ENCODE measurements at places on chromosomes 11 and 22. TPM values are rescaled to one million over a fixed set of nuclear protein-coding genes. Genes with fewer than 3 reads are reported as not detected.

The CEND1 gene
- total RNA-seq = not detected

The ACR gene
- total RNA-seq = 0.62 TPM

The AHNAK gene
- 27.2 TPM for total RNA-seq

The ST14 gene
- total RNA-seq = 94.9 TPM

The WNT11 gene
- total RNA-seq = 1.5 TPM

The SPTBN2 gene
- 55.0 TPM for total RNA-seq

The SAA1 gene
- not detected for total RNA-seq

The MMP7 gene
- total RNA-seq = not detected

The TRPC6 gene
- total RNA-seq = 0.05 TPM

The FXYD2 gene
- total RNA-seq = 7.7 TPM

The KDM4D gene
- total RNA-seq = 1.2 TPM

The EXPH5 gene
- total RNA-seq = 35.0 TPM

The KRTAP5-1 gene
- total RNA-seq = not detected

The NCAPH2 gene
- total RNA-seq = 66.5 TPM

The LINC01488 gene
- total RNA-seq = 1.4 TPM

The PNPLA3 gene
- total RNA-seq = 11.4 TPM

The STK33 gene
- 22.6 TPM for total RNA-seq

The FGF4 gene
- total RNA-seq = not detected

The OR6T1 gene
- not detected for total RNA-seq

The SLC22A9 gene
- total RNA-seq = not detected

The RBM7 gene
- 46.8 TPM for total RNA-seq

The BAIAP2L2 gene
- total RNA-seq = 7.0 TPM

The TESMIN gene
- total RNA-seq = 26.6 TPM

The UBXN1 gene
- 102 TPM for total RNA-seq

The E2F8 gene
- total RNA-seq = 9.4 TPM

The DDX6 gene
- total RNA-seq = 181 TPM

The SHISAL1 gene
- total RNA-seq = 0.46 TPM

The KCNE3 gene
- 1.9 TPM for total RNA-seq

The LSP1 gene
- total RNA-seq = not detected

The FAM180B gene
- 0.29 TPM for total RNA-seq

The ART1 gene
- not detected for total RNA-seq

The GCAT gene
- 28.1 TPM for total RNA-seq

The ANGPTL5 gene
- total RNA-seq = not detected

The SYVN1 gene
- total RNA-seq = 48.4 TPM

The TTC36 gene
- 2.2 TPM for total RNA-seq

The CCDC73 gene
- total RNA-seq = not detected

The OR51E1 gene
- total RNA-seq = 0.14 TPM

The NRXN2 gene
- 0.60 TPM for total RNA-seq

The SPCS2 gene
- total RNA-seq = 179 TPM

The GGTLC3 gene
- total RNA-seq = 0.55 TPM

The PRR33 gene
- total RNA-seq = not detected
